Fibroblast of pulmonary artery (primary cell): ENCODE measurements at places on chromosomes 6 and 20.

GRCh38 chr6:81683912-81684311, 68.6 kb downstream of the TENT5A start:
- DNase-seq = peak; percentile 10

GRCh38 chr6:170296746-170297575, 6.1 kb upstream of the DLL1 start:
- no peak for DNase-seq

DNA sequence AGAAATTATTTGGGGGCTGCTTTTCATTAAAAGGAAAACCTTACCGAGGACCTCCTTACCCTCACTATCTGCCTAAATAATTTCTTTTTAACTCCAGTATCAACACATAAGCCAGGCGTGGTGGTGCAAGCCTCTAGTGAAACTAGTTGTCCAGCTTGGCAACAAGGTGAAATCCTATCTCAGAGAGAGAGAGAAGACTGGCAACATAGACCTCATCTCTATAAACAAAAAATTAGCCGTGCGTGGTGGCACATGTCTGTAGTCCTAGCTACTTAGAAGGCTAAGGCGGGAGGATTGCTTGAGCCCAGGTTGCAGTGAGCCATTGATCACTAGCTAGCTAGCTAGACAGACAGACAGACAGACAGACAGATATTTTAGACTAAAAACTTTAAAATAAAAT, 92.5 kb downstream of the ARMC2 start:
- no peak for DNase-seq

GRCh38 chr6:83055366-83055964, 10.2 kb downstream of the UBE3D start:
- peak; percentile 66 for DNase-seq

DNA sequence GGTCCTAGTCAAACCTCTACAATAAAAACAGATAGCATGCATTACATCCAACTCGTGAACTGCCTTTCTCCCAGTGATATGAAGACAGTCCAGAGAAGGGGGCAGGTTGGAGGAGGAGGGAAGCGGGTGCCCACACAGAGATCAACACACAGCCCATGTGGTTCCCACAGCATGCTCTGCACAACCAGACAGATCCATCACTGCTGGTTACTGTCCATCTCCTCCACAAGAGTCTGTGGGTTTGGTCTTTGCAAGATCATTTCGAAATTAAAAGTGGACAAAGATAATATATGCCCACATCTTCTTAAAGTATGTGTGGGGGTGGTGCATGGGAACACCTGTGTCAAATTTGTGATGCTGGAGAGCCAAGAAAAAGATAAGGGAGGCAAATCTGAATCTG, 215.5 kb downstream of the GMDS start:
- no peak for DNase-seq

- DNase-seq = peak; percentile 31
Observed at GRCh38 chr20:34604980-34605788, 46.7 kb downstream of the MAP1LC3A start.

- DNase-seq = no peak
Observed at GRCh38 chr6:169277619-169278018, 24.0 kb upstream of the THBS2 start.

DNA sequence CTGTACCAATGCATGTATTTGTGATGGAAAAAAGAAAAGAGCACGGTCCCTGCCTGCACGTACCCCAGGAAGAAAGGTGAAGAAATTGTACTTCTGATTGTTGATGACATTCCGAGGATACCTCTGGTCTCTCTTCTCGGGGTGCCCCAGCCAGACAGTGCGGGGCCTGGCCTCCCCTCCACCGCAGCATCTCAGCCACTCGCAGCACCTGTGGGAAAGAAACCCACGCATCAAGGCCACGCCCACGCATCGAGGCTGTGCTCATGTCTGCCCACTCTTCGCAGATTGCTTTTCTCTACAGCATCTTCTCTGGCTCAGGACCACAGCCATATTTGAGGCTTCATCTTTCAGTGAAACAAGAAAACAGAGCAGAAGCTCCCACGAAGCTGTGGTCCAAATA, 38.4 kb downstream of the ATP9A start:
- no peak for DNase-seq

GRCh38 chr20:52747845-52748284, 224.3 kb upstream of the TSHZ2 start:
- peak; percentile 24 for DNase-seq

- DNase-seq = peak; percentile 68
Observed at GRCh38 chr6:33419580-33420490, at the start of gene SYNGAP1. TSS of gene SYNGAP1 (plus strand) at chr6:33420065. CDS start at chr6:33420265, 200 bp downstream.

GRCh38 chr20:44888226-44889103, 3.0 kb downstream of the YWHAB start:
- DNase-seq = peak; percentile 33

GRCh38 chr6:107125771-107126170, 10.5 kb upstream of the BEND3 start:
- no peak for DNase-seq

DNA sequence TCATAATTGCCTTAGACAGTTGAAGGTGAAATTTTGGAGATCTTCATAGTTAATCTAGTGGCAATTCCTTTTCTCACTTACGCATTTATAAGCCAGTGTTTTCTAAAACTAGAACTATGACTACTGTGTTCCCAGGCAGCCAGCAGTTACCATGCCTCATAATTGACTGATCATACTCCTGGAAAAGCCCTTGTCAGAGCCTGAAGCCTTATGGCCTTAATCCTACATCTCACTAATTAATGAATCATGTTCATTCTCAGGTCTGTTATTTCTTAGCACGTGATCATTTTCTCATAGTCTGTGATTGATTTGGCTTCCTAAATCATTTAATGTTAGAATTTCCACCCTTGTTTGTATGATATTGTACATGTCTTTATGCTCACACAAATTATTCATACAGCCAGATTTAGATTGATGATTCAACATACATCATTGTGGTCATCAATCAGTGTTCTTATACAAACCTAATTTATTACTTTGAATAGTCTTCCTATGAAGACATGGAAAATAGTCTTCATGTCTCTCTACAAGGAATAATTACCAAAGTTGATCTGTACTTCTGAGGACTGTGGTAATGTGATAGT, 132.6 kb upstream of the ASCC3 start:
- DNase-seq = no peak

DNA sequence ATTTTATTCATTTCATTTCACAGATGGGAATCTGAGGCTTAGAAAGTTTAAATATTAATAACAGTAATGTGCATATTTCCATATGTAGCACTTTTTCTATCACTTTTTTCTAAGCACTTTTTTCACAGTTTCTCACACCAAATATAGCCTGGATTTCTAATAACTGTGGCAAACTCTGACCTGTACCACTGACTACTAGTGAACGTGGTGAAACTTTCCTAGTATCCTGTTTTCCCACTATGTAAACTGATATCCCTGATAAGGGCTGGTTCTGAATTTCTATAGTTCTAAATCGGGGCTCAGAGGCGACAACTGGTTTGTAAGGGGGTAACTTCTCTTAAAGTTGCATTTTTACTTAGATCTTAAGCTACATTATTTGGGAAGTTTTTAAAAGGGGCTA, 32.6 kb downstream of the MAP7 start:
- DNase-seq = no peak

DNA sequence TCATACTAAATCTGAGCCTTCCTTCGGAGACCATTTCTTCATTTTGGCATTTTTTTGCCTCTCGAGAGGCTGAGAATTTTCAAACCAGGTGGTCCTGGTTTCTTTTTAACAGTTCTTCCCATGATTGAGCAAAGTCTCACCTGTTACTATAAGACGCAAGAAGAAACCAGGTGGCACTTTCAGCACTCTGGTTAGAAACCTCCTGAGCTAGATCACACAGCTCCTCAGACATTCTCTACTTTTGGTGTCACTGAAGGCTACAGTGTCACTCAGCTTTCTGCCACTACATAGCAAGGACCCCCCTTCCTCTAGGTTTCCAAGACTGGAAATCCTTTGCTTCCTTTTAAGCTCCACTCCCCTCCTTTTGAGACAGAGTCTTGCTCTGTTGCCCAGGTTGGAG, 7.3 kb downstream of the IFNGR1 start:
- DNase-seq = no peak

DNA sequence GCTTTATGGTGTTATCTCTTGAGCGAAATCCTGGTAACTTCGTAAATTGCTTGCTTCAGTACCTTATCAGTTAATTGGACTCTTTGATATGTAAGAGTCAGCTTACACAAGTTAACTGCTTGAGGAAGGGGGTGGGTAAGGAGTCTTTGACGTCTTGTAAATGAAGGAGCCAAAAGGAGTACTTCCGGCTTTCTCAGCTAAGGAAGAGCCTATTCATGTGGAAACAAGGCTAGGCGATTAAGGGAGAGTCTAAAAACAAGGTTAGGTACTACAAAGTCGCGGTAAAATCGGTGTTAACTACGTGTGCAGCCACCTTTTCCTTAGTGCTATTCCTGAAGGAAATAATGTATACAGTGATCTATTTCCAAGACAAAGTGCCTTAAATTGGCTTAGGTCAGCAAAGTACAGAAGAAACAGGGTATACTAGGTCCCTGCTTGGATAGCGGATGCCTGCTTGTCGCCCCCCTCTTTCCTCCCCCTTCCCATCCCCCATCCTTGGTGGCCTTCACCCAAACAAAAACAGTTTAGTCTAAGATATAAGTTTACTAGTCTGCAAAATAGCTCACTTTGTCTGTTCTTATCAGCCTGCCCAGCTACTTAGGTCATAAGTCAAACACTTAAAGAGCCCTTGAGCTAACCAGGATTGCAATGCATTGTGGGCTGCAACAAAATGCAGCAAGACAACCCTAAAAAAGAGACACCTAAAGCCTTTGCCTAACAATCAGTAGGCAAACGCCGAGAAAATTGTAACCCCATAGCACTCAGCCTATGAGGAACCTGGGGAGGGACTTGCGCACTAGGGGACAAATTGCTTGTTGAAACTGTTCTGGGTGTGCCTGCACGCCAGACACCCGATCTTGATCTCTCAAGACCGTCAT, 147.3 kb downstream of the TRIM27 start:
- DNase-seq = no peak

- peak; percentile 23 for DNase-seq
Observed at GRCh38 chr6:81565071-81565470, 187.4 kb downstream of the TENT5A start.

GRCh38 chr6:1997702-1998101, 247.7 kb downstream of the GMDS start:
- DNase-seq = no peak

DNA sequence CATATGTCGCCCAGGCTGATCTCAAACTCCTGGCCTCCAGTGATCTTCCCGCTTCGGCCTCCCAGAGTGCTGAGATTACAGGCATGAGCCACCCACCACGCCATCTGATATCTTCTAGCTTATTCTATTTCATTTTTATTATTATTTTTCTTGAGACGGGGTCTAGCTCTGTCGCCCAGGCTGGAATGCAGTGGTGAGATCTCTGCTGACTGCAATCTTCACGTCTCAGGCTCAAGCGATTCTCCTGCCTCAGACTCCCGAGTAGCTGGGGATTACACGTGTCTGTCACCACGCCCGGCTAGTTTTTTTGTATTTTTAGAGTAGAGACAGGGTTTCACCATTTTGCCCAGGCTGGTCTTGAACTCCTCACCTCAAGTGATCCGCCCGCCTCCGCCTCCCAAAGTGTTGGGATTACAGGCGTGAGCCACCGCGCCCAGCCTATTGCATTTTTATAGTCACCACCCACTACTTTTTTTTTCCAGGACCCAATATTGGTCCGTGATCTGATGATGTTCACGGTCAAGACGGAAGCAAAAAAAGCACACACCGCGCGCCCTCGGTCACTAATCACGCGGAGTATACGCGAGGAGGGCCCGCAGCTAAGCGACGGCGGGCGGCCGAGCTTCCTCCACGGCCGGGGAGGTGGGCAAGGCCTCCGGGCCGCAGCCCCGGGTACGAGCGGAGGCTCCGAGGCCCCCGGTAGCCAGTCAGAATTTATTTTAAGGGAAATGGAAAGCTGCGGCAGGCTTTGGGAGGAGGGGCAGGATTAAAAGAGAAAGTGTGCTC, 1.1 kb upstream of the LSM14B start:
- peak; percentile 67 for DNase-seq

GRCh38 chr20:22403632-22404361, 180.6 kb downstream of the FOXA2 start:
- DNase-seq = peak; percentile 28

DNA sequence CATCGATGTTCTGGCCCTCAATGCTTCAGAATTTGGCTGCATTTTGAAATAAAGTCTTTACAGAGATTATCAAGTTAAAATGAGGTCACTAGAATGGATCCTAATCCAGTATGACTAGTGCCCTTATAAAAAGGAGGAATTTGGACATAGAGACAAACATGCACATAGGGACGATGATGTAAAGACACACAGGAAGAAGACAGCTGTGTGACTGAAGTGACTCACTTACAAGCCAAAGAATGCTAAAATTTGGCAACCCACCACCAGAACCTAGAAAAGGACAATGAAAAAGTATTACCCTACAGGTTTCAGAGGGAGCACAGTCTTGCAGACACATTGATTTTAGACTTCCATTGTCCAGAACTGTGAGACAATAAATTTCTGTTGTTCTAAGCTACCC, 322.8 kb upstream of the GJE1 start:
- peak; percentile 19 for DNase-seq
